ENCODE measurements at places on chromosomes 4 and X.

DNA sequence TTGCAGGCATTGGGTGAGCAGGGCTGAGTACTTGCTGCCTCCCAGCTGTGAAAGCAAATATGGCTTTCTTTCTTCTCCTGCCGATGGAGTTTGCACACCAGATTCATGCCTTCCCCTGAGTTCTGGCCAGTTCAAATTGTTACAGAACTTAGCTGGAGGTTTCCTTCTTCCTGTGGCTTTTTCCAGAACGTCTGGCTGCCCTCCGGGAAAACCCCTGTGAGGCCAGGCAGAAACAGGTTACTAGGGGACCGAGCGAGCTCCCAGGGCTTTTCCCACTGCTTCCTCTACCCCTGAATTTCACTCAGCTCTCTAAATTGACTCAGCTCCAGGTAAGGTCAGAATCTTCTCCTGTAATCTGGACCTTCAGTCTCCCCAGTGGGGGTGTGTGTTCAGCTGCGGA lies 482.4 kb downstream of the C4orf33 start:
- DNase-seq, result no peak

DNA sequence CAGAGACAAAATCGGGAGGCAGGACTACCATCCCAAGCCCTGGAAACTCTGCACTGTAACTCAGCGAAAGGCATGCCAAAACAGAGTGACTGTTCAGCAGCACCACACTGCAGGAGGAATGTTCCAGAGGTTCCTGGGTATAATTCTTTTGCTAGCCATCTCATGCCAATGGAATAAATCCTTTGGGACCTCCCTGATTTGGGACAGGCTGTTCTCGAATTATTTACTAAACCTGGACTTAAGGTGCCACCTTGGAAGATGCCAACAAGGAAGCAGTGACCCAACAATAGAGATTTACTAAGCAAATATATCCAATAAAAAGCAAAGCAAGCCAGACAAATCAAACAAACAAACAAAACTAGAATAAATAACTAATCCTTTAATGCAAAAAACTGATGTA lies 9.3 kb downstream of the AADAT start:
- no peak for DNase-seq

- DNase-seq, result no peak
Observed at GRCh38 chr4:73036123-73036522, 33.4 kb downstream of the COX18 start.

DNA sequence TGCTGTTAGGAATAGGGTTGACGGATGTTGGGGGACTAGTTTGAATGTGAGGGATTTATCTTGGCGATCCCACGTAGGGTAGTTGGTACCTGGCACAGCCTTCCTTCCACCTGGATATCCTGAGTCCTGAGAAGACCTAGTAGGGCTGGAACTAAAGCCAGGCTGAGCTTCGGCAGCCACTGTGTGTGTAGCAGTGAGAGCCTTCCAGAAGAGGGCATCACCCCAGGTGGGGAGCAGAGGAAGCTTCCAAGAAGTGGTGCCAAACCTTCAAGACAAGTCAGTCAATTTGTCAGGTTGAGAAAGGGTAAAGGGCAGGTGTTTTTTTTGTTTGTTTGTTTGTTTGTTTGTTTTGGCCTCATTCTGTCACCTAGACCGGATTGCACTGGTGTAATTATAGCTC lies 1.2 kb upstream of the FGFBP2 start:
- DNase-seq, result no peak

- no peak for DNase-seq
Observed at GRCh38 chr4:1494416-1495315, 88.4 kb upstream of the NKX1-1 start.

GRCh38 chr4:152415980-152416379 lies 119.9 kb downstream of the FBXW7 start:
- no peak for DNase-seq

DNA sequence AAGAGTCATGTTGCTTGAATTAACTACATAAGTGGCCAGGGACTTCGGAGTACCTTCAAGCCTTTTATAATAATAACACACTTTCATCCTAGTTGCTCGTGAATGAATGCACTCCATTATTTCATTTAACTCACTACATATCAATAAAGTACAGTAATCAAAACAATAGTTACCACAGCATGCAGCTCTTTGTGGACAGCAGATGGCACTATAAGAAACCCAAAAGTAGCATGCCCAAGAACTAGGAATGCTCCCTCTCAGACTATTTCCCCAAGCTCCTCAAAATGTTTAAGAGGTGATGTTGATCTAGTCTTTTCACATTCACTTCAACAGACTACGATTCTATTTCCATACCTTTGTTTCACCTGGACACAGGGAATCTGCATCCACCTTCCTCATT lies 500.8 kb upstream of the DIAPH2 start:
- DNase-seq, result no peak

DNA sequence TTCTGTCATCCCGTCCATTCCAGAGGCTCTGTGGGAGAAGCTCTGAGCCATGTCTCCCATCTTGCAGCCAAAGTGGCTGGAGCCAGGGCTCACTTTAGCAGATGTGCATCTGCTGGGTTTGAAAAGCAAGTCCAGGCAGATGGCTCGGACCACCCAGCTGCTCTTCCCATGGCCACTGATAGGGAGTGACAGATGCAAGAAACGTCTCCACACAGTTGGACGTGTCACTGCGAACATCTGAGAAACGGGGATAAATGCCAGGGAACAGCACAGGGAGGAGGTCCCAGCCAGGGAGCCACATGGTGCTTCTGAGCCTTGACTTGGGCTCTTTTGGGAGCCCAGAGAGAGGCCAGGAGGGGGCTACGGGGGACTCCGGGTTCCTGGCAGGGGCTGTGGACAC lies 242.3 kb downstream of the AFAP1 start:
- DNase-seq, result no peak

GRCh38 chr4:119671205-119671604 lies 42.6 kb upstream of the PDE5A start:
- DNase-seq, result no peak

DNA sequence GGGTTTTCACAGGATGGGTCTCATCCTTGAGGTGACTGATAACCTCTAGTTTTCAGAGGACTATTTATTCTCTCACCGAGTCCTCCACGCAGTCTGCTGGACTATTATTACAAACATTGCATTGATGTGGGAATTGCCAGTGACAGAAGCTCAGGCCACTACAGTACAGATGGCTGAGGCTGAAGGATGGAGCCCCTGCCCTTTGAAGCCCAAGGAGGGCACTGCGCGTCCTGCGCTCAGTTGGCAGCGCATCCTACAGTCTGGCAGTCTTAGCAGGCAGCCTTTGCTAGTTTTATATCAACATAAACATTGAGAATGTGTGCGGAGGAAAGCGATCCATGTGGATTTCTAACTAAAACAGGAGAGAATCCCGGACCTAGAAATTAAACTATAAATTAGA lies 1.5 kb upstream of the RELL1 start:
- DNase-seq, result no peak

DNA sequence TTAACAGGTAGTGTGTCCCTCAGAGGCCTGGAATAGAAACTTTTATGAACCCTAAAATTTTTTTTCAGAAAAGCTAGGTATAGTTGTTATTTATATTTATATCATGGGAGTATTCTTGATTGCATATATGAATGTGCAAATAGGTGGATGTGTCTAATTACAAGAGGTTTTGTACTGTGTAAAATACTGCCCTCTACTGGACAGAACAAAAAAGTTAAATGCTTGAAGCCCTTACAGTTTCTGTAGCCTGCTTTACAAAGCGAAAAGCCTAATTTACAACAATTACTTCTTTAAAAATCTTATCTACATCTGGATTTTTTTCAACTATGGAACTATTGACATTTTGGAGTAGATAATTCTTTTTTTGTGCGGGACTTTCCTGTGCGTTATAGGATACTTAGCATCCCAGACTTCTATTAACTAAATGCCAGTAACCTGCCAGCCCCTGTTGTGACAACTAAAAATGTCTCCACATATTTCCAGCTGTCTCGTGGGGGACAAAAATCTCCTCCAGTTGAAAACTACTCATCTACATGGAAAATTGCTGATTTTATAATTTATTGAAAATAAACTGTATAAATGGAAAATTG lies 35.1 kb downstream of the ENPEP start:
- no peak for DNase-seq

- peak; percentile 35 for DNase-seq
Observed at GRCh38 chrX:38970845-38971244, 169.6 kb downstream of the MID1IP1 start.

DNA sequence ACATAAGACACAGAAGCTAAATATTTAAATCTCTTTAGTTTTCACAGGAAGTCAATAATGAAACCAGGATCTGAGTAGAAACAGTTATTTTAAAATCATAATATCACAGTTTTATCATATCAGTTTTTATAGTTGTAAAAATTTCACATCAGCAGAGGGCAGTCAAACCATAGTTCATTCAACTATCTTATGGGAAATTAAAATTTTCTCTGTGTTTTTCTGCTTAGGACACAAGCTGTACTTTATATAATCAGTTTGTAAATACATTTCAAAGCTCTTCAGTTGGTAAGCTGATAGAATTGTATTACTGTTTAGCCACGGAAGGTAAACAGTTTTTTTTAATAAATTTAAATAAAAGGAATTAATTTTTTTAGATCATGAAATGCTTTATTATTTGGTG lies 204.8 kb upstream of the NUDT6 start:
- DNase-seq, result no peak

DNA sequence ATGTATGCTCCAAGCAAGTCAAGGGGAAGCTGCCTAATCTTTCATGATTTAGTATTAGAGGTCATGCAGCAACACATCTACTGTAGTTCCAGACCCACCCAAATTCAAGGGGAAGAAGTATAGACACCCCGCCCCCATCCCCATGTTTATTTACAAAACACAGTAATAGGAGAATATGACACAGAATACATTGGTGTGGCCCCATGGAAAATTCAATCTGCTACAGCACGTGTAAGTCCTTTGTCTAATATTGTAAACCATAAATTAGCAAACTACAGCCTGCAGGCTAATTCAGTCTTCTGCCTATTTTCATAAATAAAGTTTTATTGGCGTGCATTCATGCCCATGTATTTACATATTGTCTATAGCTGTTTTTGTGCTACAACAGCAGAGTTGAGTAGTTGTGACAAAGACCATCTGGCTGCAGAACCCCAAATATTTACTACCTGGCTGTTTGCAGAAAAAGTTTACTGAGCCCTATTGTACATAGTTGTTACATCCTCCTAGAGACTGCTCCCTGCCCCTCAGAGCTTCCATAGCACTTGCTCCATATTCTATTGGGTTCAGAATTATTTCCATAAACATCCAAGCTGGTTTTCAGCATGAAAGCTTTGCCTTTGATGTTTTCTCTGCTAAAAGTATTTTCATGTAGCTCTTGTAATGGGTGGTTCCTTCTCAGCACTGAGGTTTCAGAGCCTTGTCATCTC lies 326.8 kb upstream of the CPEB2 start:
- DNase-seq, result no peak

- peak; percentile 52 for DNase-seq
Observed at GRCh38 chrX:154334496-154334895, 38.9 kb downstream of the TKTL1 start.

GRCh38 chrX:148632444-148632843 lies 132.0 kb downstream of the AFF2 start:
- no peak for DNase-seq

DNA sequence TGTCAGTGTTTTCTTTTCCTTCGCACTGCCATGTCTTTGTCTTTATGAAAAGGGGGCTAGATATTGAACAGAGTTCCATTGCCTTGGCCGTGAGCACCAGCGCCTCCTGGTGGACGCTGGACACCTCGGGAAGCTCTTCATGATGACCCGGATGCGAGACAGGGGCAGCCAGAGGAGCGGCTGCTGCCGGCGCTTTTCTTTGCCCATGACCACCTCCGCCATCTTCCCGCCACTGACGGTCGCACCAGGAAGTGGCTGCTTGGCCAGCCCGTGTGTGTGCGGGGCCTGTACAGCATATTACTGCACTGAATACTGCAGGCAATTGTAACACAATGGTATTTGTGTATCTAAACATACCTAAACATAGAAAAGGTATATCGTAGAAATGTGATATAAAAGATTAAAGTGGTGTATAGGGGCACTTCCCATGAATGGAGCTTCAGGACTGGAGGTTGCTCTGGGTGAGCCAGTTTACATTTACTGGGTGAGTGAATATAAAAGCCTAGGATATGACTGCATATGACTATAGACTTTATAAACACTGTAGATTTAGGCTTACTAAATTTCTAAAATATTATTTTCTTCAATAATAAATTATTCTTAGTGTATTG lies 15.8 kb upstream of the GRIA2 start:
- peak; percentile 25 for DNase-seq

GRCh38 chr4:156800463-156800862 lies 171.1 kb downstream of the PDGFC start:
- DNase-seq, result no peak

DNA sequence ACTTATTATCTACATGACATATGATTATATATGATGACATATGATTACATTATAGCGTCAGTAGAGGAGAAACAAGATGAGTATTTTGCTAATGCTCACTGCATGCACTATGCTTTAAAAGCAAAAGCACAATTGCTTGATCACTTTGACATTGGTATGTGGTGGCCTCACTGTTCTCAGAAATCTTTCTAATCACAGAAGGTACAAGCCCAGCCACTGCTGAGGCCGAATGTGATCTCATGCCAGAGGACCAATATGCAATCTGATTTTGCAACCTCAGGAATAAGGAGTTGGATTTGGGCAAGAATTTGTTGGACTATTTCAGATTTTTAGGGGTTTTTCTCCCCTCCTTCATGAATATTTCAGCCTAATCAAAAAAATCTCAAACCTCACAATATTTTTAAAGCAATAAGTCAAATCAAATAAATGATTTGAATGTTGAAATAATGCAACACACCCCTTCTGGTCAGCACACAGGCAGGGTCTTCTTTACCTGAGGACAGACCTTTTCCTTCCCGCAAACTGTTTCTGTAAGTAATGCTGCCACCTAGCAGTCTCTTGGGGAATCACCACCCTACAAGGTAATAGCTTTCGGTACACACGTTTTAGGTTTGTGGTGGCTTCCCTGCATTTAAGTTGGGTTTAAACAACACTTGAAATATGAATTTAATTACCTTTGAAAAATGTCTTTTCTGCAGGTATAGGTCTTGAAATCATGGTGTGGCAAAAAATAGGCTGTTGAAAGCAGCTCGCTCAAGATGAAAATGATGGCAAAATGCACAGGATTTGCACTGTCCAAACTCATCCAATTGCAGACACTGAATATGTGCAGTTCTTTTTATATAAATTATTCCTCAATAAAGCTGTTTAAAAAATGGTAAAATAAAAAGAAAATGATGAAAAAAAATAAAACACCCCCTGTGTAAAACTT lies 4.8 kb upstream of the CXCL13 start:
- peak; percentile 43 for DNase-seq

DNA sequence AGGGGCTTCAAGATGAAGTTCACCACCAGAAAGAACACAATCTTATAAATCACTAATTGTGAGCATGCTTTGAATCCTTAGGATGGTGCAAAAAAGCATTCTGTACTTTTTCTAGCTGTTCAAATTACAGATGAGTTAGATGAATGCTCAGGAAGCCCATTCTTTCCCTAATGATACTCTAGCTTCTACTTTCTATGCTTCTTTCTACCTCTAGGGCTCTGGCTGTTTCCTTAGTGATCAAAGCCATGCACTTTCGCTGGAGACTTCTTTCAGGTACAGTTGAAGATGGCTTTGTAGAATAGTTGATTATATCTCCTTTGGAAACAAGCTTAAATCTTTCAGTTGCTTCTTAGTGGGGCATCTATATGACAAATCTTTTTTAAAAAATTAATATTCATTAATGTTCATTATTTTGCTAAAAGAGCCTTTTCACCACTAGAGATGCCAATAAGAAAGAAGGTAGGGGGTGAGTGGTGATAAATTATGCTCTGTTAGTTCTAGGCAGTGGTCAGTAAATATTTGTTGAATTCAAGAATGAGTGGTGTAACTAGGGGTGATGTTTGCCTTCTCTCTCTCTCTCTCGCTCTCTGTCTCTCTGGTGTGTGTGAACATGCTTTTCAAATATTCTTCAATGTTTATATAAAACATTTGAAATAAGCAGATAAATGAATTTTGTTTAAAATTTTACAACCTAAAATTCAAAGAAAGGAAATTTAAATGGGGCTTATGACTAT lies 169.4 kb downstream of the GLUD2 start:
- no peak for DNase-seq
